ENCODE measurements at places on chromosomes 1 and 21.

DNA sequence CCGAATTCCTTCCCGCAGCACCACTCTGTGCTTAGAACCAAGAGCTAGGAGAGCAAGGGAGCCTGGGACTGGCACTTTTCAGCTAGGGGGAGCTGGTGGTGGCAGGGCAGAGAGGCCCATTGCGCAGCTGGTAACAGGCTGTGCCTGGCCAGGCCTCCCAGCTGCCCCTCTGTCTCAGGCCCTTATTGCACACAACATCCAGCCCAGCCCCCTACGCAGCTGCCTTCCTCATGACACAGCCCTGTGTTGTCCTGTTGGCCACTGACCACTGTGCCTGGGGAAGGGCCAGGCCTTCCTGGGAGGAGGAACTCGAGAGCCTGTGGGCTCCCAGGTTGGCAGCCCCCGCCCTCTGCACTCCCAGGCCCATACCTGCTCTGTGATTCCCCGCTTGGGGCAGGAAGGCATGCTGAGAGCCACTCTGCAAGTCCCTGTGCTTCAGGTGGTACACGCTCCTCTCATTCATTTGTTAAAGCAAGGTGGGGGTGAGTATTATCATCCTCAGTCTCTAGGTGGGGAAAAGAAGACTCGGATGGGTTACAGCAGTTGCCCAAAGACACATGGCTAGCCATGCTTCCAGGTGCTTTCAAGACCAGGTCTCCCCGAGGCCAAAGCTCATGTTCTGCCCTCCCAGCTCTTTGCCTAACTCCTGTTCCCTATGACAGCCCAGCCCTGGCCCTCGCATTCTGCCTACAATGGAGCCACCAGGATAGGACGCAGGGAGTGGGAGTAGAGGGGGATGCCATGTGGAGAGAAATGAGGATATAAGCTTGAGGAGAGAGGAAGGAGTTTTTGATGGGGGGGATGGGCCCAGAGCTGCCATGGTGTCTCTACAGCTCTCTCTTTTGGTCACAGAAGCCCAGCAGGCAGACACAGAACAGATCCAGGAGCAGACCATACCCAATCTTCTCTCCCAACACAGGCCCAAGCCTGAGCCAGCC is 81.8 kb downstream of the TMEM53 start:
- DNase-seq: no peak

GRCh38 chr1:9058465-9058864 is 11.0 kb downstream of the SLC2A5 start:
- DNase-seq: no peak

- DNase-seq: no peak
Observed at GRCh38 chr1:2238361-2239012, 10.4 kb downstream of the SKI start.

DNA sequence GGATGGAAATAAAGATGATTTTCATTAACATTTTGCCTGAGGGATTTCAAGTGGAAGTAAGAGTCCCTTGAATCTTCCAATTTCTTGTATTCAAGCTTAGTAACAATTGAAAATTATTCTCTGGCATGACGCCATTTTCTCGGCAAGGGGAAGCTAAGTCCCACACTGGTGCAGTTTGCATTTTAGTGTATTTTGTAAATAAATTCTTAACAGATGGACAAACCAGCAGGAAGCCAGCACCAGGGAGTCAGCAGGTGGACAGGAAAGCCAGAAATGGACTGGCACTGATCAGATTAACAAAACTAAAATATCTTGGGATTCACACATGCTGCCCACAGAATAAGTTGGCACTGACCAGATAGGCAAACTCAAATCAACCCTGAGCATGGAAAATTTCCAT is 311.3 kb downstream of the LRRIQ3 start:
- DNase-seq: no peak

- no peak for DNase-seq
Observed at GRCh38 chr1:209911746-209912145, 26.3 kb upstream of the SYT14 start.

GRCh38 chr1:232973652-232974611 is 23.5 kb downstream of the NTPCR start:
- DNase-seq: no peak

DNA sequence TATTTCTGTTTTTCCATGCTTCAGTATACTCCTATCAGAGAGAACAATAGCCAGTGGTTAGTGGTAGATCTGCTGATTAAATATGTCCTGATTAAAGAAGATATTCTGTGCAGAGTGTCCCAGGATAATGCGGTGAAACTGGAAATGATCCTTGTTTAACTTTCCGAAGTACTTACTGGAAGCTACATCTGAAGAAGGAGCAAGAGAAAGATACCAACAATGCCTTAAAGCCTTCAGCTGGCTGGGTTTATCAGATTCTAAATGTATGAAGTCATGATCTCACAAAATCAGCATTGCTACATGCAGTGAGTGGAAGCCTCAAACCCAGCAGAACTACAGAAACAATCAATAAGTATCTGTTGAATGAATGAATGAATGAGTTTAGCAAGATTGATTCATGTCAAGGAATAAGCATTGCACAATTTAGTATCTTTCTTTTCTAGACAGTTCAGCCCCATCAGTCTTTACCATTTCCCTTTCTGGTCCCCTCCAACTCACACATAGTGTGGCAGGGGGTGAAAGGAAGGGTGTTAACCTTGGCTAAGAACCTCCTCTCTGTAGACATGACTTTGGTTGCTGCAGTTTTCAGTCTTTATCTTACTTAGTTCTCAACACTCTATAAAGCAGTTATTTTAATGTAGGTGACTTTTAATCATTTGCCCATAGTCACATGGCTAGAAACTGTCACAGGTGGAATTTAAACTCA is 24.7 kb upstream of the DNASE2B start:
- no peak for DNase-seq

Data from nephron progenitor cell (in vitro differentiated cells).